AG08395 (cell line): ENCODE measurements at places on chromosomes 2 and 18.

GRCh38 chr2:68771211-68771751, 36.7 kb downstream of the ARHGAP25 start:
- no peak for DNase-seq

GRCh38 chr18:13435586-13436333, 217.2 kb downstream of the LDLRAD4 start:
- peak; percentile 58 for DNase-seq

GRCh38 chr2:239638376-239638775, 237.6 kb upstream of the HDAC4 start:
- DNase-seq = no peak

GRCh38 chr2:117963446-117963845, 50.4 kb downstream of the CCDC93 start:
- DNase-seq = no peak

- no peak for DNase-seq
Observed at GRCh38 chr2:202102425-202103000, 29.5 kb downstream of the KIAA2012 start.

- DNase-seq = peak; percentile 31
Observed at GRCh38 chr2:14220101-14220500, 412.4 kb upstream of the LRATD1 start.

GRCh38 chr2:207463433-207463832, 66.3 kb upstream of the CREB1 start:
- no peak for DNase-seq

DNA sequence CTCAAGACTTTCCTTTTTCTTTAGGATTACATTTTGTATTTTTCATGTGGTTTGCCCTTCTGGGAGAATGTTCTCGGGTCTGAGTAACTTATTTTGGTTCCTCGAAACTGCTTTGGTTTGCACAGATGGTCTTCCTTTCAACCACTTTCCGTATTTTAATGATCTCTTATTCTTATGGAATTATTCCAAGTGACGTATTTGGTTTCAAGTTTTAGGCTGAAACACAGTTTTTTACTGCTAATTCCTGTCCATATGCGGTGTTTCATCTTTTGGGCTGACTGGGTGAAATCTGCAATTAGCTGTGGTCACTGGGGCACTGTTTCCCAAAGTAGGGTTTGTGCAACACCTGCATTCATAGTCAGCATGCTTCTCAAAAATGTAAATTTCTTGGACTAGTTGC, 122.7 kb downstream of the CAPN13 start:
- no peak for DNase-seq

DNA sequence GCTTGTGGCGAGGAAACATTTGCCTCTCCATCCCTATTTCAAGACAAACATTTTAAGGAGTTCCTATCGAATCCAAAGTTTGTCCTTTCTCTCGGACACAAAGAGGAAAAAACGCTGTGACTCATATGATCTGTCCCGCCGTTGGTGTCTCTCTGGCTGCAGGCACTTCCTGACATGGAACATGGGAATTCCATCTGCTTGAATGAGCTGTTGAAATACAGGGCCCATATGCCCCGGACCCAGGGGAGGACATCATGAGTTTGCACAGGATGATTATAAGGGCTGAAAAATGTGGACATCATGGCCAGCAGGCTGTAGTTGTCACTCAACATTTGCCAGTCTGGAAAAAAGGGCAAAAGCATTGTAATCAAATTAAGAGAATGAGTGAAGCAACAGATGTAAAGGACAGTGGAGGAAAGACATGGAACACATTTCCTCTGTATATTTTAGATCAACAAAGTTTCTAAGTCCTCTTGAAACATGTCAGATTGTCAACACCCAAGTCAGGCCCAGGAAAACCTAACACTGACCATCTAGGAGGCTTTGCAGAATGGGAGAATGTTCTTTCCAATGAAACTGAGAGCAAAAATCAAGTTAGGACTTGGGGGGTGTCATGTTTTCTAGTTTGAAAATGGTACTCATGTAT, 103.2 kb upstream of the SMIM21 start:
- peak; percentile 57 for DNase-seq

DNA sequence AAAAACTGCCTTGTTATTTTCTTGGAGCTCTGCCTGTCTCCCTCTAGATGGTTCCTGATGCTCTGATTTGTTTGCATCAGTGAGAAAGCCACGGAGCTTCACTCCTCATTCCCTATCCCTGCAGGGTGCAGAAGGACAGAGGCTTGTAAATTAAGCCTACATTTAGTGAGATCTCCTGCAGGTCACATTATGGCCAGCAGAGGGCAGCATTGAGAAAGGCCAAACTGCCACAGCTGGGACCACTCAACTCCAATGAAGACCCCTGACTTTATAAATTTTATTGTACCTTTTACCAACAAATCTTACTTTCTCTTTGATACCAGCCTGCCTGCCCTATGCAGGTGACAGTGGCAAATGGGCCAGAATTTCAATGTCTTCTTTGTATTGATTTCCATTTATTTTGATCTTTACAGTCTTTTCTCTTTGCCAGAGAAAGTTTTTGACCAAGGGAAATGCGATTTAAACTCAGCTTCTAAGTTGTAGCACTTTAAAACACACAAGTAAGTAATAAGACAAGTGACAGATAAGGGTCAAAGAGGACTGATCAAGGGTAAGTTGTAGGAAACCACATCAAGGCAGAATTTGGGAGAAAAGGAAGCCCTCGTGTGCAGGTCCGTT, 1029.1 kb upstream of the KLHL29 start:
- DNase-seq = no peak

DNA sequence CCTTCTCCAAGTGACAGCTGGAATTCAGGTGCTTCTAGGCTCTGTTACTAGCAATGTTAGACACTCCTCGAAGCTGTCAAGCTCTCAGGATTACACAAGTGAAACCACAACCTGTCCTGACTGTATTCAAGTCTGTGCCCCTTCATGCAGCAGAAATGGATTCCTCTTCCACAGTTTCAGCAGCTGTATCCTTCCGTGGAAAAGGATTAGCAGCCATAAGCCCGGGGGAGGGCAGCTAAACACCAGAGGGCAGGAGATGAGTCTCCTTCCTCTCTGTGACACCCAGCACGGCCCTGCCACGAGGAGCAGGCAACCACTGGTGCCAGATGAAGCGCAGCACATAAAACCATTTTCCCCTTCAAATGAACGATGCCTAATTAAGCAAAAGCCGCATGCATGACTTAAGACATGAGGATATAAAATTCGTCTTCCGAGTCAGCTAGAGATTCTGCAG, 1.2 kb downstream of the ST3GAL5 start:
- DNase-seq = peak; percentile 35

- DNase-seq = no peak
Observed at GRCh38 chr2:44770221-44771195, 171.0 kb upstream of the SIX3 start.

- peak; percentile 16 for DNase-seq
Observed at GRCh38 chr2:180690611-180691010, 289.8 kb upstream of the UBE2E3 start.

DNA sequence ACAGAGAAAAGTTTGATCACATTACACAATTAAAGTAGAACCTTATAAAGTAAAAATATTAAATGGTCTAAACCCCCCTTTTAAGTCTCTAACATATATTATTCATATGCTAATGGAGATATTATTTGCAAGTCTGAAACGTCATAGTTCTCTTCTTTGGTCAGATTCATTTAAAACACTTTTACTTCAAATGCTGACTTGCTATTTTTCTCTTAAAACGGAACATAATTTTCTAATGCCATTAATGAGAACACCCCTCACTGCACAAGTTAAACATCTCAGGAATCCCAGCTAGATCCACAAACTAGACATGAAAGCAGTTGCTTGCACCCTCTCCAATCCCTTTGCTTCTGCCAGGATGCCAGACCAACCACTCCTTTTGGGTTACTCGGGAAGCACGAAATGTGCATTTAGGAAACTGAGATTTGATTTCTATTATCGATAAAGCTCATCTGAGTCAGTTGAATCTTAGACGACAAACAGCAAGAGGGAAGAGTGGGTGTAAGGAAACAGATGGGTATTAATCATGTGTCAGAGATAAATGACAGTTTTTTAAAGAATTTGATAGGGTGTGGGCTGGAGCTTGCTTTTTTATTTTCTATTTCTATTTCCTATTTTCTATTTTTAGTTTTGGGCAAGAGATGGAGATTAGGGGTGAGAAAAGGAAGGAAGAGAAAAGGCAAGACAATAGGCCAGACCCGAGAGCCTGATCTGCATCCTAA, 1.5 kb downstream of the ADD2 start:
- DNase-seq = no peak

DNA sequence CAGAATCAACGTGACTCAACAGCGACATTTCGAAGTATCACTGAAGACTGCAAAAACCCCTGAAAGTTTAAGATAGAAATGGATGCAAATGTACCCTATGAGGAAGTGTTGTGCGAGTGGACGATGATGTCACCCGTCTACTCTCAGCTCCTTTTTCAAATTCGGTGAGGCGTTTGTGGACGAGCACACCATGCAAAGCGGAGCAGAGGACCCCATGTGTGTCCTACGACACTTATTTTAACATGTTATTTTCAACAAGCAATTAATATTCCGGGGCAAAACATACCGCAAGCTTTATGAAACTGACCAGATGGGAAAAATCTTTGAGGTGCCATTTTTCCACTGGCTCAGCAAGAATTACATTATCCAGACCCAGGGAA, 2.0 kb downstream of the PXDN start:
- DNase-seq = no peak

DNA sequence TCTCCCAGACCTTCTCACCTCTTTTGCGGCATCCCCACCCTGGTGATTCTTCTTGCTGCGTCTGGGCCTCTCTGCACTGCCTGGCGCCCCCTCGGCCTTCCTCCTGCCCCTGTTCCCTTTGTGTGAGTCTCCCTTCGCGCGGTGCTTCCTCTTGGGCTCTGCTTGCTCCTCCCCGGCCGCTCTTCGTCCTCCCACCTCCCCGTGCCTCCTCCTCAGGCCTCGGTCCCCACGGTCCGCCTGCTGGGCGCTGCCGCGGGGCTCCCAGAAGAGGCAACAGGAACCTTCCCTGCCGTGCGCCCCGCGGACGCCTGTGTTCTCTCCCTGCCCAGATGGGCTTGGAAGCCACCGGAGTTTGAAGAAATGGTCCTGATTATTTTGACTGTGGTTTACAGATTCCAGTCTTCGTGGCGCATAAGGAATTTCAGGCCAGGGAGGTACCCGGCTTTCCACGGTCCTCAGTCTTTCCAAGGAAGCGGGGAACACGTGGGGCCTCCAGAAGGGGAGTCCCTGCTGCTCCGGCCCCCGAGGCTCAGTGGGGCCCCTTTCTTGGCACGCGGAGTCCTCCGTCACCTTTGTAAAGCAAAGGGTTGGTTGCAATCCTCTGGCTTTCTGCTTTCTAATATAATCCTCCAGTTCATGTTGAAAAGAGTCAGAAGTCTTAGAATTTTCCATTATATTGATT, 13.1 kb downstream of the RNU2-63P start:
- no peak for DNase-seq

GRCh38 chr2:210337159-210337558, 22.2 kb upstream of the MYL1 start:
- DNase-seq = no peak

- DNase-seq = no peak
Observed at GRCh38 chr18:38318416-38318815, 752.8 kb upstream of the CELF4 start.

DNA sequence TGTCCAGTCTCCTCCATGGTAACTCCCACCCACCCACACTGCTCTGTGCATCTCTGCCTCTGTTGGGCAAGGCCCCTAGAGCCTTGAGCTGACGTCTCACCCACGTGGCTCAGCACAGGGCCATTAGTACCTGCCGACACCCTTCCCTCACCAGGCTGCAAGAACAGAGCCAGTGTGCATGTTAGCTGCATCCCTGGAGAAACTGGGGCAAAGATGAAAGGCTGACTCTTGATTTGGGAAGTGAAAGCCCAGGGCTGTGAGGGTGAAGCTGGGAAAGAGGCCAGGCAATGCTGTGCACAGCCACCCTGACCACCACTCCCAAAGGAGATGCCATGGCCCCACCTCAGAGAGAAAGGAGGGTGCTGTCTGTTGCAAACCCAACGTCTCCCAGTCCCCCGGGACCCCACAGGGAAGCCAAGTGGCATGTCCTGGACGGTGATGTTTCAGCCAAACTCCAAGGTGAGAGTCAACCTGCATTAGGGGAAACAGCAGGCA, 20.0 kb upstream of the HPCAL1 start:
- DNase-seq = no peak

GRCh38 chr18:79799619-79800370, 2.1 kb downstream of the KCNG2 start:
- DNase-seq = no peak

- DNase-seq = no peak
Observed at GRCh38 chr2:193806088-193806774, 1611.5 kb upstream of the TMEFF2 start.
